T47D (cell line): ENCODE measurements at places on chromosomes 3 and 15.

- DNase-seq, result no peak
These were observed 241.8 kb upstream of the LRTM1 start for GRCh38 chr3:55169608-55170072.

DNA sequence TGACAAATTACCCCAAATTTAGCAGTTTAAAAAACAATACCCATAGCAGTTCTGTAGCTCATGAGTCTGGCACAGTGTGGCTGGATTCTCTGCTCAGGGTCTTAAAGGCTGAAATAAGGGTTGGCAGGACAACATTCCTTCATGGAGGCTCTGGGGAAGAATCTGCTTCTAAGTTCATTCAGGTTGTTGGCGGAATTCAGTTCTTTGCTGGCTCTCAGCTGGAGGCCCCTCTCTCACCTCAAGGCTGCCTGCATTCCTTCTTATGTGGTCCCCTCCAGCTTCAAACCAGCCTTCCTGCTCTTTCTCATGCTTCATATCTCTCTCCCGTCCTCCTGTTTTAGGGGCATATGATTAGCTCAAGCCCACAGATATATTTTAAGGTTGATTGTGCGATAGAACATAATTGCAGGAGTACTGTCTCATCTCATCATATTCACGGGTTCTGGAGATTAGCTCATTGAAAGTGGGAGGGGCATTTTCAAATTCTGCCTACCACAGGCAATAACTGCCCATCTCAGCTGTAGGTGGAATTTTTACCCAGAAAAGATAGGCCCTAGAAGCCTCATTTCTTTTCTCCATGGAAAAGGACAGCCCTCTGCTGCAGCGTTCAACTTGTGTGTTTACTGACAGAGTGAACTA, 5.6 kb upstream of the ZBTB47 start:
- DNase-seq, result no peak

DNA sequence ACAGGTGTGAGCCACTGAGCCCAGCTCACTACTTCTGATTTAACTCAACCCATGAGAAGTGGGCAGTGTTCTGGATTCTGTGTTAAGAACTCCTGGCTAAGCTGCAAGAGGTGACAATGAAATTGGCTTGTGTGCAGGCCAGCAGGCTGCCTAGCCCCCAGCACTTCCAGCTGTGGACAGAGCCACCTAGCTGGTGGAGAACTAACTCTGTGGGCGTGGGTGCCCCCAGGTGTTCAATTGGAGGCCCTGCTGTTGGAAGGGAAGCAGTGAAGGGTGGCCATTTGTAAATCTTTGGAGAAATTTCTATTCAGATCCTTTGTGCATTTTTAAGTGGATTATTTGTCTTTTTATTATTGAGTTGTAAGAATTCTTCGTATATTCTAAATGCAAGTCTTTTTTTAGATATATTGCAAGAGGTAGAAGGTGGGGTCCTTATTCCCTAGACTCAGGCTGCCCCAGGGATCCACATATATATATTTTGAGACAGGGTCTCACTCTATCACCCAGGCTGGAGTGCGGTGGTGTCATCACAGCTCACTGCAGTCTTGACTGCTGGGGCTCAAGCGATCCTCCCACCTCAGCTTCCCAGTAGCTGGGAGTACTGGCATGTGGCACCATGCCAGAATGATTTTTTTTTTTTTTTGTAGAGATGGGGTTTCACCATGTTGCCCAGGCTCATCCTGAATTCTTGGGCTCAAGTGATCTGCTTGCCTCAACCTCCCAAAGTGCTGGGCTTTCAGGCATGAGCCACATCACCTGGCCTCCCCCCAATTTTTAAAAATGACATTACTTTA, 7.2 kb upstream of the SCAMP5 start:
- peak; percentile 85 for DNase-seq

DNA sequence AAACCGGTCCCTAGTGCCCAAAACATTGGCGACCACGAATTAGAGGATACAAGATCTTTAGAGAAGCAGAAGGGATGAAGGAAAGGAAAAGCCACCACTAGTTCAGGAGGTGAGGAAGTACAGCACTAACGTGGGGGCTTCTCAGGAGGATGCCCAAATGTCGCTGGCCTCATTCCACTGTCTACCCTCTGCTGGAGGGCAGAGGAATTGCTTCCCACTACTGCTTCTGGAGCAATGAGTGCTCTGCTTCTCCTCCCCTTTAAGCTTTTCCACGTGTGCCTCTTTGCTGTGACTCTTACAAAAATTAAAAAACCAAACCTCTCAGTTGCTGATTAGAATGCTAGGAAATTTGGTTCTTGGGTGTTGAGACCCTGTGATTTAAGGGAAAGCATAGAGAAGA, 281.3 kb downstream of the CLSTN2 start:
- peak; percentile 23 for DNase-seq

GRCh38 chr15:63668601-63669000, 71.4 kb downstream of the FBXL22 start:
- no peak for DNase-seq

DNA sequence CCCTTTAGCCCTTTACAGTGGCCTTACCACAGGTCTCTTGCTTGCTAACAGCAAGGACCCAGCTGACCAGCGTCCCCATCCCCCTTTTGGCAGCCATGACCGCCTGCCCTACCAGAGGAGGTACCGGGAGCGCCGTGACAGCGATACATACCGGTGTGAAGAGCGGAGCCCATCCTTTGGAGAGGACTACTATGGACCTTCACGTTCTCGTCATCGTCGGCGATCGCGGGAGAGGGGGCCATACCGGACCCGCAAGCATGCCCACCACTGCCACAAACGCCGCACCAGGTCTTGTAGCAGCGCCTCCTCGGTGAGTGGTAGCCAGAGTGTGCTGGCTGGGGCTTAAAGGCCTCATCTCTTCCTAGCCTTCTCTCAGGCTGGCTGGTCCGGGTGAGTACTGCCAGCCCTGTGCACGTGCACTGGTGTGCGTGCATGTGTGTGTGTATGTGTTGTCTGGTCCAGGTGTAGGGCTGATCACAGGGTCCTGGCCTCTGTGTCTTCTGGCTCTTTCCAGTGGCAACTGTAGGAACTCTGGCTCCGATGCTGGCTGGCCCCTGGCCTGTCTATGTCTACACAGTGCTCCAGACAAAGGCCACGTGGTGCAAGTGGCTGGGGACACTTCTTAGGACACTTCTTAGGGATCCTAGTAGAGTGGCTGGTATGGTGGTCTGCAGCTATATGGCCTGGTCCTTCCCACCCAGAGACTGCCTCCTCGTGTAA, 4.4 kb downstream of the CLK3 start:
- DNase-seq, result no peak

- DNase-seq, result no peak
These were observed 46.3 kb upstream of the VPS8 start for GRCh38 chr3:184765730-184766074.
